Inflammatory macrophage treated with lipopolysaccharide for 4 hours (primary cell): ENCODE measurements at places on chromosomes 5 and 9.
A peak's percentile ranks its signal among the peaks of the same experiment; 100 is the strongest.

GRCh38 chr5:174303437-174304045 is 258.0 kb downstream of the NSG2 start:
- DNase-seq: no peak

DNA sequence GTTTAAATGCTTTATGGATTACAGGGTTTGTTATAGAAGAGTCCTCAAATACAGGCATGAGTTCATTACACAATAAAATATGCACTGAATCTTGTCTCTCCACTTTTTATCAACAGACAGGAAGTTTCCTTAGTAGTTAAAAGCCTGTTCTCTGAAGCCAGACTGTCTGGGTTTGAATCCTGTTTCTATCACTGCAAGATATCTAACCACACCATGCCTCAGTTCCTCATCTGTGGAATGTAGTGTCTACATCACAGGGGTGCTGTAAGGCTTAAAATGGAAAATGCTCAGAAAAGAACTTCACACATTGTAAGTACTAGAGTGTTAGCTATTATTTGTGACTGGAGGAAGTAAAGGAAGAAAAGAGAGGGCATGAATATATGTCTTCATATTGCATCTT is 9.3 kb downstream of the LIX1 start:
- DNase-seq: peak; percentile 14

DNA sequence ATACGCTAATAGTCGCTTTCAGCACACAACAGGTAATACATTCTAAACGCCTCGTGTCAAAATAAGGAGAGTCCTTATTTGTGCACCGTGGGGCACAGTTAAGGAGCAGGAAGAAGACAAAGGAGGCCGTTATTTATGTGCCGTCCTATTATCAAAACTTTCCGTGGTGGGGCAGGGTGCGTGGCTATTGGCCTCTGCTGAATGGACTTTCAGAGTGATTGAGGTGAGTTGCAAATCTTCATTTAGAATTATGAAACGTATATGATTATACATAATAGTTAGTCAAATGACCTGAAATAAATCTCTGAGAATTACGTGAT is 833 bp downstream of the C5orf24 start:
- DNase-seq: peak; percentile 29

DNA sequence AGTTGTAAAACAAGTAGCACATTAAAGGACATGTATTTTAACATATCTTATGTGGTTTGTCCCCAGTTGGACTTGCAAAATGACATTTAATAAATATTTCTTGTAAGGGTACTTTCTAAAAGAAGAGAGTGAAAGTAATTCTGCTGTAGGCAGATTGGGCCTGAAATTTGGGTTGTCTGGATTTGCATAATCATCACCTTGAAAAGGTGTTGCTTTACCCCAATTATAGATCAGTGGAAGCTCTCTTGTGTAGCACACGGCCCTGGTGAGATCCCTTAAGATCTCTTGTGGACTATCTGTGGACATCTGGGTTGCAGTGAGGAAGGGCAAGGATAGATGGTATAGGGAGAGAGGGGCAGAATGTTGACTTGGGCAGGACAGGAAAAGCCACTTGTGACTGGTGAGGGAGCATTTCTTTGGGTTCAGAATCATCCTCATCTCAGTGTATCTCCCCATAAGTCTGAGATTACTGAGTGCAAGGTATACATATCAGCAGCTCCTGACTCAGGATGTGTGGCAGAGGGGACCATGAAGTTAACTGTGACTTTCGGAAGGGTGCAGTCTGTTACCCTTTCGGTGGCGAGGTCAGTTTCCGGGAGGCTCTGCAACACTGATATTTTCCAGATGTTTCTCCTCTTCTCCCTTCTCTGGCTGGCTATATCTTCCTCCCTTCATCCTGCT is 2.0 kb upstream of the TNFAIP8 start:
- no peak for DNase-seq

GRCh38 chr5:167049043-167049663 is 1242.3 kb upstream of the WWC1 start:
- peak; percentile 45 for DNase-seq

GRCh38 chr5:95725937-95726810 is 5.0 kb upstream of the RHOBTB3 start:
- peak; percentile 45 for DNase-seq
